Endodermal cell (in vitro differentiated cells): ENCODE measurements at places on chromosomes 1 and 21.

GRCh38 chr1:51433269-51433971 lies 85.6 kb downstream of the EPS15 start:
- no peak for DNase-seq

DNA sequence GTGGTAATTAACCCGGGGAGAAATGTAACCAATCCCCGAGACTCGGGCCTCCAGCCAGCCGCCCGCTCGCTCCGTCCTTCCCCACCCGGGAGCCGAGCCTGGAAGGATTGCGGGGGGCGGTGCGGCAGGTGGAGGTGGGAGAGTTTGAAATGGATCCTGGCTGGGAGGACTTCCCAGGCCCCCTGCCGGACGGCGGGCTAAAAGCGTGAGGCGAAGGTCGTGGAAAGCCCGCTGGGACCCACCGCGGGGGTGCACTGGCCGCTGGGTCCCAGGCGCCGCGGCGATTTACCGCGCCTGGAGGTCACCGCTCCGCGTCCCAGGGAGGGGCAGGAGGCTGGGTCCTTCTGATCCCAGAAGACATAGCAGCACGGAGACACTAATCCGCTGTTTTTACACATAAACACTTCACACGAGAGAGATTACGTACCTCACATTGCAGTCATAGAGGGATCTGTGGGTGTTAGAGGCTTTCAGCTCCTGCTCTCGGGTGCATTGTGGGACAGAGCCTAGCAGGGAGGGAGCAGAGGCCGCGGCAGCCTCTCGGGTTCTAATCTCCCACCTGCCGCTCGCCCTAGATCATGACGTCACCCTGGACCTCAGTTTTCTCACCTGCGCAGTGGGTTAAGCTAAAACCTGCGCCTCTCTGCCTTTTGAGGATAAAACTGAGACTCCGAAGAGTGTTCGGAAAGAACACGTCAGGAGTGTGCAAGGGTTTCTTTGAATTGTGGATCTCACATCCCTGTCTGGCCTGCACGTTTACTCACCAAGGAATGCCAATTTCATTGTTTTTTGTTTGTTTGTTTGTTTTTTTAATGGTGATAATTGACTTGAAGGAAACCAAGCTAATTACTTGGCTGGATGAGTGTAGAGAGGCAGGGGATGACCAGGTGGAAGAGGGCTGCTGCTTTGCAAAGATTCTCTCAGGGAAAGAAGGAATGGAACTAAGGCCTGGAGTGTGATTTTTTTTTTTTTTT lies 17.1 kb upstream of the TMEM9 start:
- peak; percentile 88 for DNase-seq

GRCh38 chr1:204344665-204345355 lies 14.9 kb downstream of the PLEKHA6 start:
- no peak for DNase-seq

DNA sequence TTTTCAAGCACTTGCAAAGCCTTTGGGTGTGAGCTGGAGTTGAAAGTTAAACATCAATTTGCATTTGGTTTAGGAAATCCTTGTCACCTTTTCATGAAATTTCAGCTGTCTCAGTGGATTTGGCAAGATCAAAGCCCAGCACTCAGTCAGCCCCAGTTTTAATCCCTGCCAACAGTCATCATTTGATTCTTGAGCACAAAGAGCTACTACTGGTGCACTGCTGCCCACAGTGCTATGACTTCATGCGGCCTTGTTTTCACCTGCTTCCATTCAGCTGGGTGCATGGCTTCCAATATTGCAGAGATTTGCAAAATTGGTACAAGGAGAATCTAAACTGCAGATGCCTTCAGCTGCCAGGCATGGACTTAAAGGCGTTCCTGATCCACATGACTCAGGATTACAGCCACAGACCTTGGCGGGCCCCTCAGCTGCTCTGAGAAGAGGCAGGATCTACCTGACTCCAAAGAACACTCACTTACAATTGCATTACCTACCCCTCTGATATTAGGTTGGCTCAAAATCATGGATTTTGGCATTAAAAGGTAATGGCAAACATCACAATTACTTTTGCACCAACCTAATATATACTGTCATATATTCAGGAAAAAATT lies 259.1 kb downstream of the DSCAM start:
- DNase-seq: no peak

DNA sequence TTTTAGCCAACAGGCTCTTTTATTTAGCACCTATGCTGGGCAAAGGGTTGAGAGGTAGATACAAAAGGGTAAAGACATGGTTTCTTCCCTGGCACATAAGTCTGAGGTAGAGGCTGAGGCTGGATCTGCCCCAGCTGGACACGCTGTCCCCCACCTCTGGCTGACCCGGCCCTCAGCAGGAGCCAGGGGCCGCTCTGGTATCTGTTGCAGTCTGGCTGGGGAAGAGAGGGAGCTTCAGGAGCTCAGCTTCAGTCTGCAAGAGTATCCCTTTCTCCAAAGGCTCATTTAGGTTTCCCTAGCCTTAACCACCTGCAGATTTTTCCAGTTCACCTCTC lies 14.2 kb downstream of the BLACAT1 start:
- DNase-seq: peak; percentile 72
